Neuronal stem cell (in vitro differentiated cells): ENCODE measurements at places on chromosomes 7 and 10.

DNA sequence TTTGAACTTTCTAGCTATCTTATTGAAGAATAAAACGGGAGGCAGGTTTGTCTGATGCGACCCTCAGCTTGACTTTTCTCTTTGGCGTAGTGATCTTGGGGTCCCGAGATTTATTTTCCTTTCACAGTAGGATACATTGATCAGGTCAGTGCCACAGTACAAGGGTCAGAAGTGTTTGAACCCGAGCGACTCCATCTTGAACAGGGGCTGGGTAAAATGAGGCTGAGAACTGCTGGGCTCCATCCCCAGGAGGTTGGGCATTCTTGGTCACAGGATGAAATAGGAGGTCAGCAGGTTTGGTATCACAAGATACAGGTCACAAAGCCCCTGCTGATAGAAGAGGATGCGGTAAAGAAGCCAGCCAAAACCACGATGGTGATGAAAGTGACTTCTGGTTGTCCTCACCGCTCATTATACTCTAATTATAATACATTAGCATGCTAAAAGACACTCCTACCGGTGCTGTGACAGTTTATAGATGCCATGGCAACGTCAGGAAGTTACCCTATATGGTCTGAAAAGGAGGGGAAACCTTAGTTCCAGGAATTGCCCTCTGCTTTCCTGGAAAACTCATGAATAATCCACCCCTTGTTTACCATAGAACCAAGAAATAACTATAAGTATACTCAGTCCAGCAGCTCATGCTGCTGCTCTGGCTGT lies 3.0 kb upstream of the TECPR1 start:
- no peak overlapping the region for H3K27ac ChIP-seq
- peaks cover 1% of the 10 kb centered on the region for H3K27me3 ChIP-seq
- no peak overlapping the region for H3K4me3 ChIP-seq
- H3K4me1 ChIP-seq, result peaks cover 21% of the 10 kb centered on the region

- no peak overlapping the region for H3K4me3 ChIP-seq
- no peak for DNase-seq
- H3K27ac ChIP-seq, result no peak overlapping the region
- peaks cover 17% of the 10 kb centered on the region for H3K4me1 ChIP-seq
- H3K36me3 ChIP-seq, result no peaks in the 10 kb centered on the region
Measured at GRCh38 chr10:101301111-101301731, 52.7 kb upstream of the BTRC start.

DNA sequence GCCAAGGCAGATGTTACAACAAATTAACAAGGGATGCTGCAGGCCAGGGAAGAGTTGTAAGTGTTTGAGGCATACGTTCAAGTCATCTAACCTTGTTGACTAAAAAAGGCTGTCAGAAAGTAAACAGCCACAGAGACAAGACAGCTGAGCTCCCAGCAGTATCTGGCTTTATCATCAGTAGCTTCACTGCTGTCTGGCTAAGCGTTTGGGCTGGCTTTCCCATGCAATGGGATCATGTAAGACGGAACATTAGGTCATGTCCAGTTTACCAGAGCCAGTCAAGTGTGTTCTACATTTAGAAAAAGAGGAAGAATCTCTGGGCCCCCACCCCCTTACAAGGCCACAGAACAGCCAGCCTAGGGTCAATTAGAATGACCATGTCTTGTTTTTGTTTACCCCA lies 51.3 kb upstream of the GSAP start:
- H3K27me3 ChIP-seq, result no peaks in the 10 kb centered on the region
- no peak overlapping the region for H3K27ac ChIP-seq
- no peak overlapping the region for H3K4me3 ChIP-seq
- no peaks in the 10 kb centered on the region for H3K36me3 ChIP-seq
- H3K4me1 ChIP-seq, result no peaks in the 10 kb centered on the region

GRCh38 chr10:4470231-4470835 lies 355.7 kb upstream of the AKR1E2 start:
- H3K36me3 ChIP-seq, result no peaks in the 10 kb centered on the region
- no peak for DNase-seq

GRCh38 chr7:99196536-99197258 lies 11.2 kb downstream of the KPNA7 start:
- no peak overlapping the region for H3K27ac ChIP-seq
- no peaks in the 10 kb centered on the region for H3K36me3 ChIP-seq
- H3K4me1 ChIP-seq, result no peaks in the 10 kb centered on the region
- no peaks in the 10 kb centered on the region for H3K27me3 ChIP-seq

DNA sequence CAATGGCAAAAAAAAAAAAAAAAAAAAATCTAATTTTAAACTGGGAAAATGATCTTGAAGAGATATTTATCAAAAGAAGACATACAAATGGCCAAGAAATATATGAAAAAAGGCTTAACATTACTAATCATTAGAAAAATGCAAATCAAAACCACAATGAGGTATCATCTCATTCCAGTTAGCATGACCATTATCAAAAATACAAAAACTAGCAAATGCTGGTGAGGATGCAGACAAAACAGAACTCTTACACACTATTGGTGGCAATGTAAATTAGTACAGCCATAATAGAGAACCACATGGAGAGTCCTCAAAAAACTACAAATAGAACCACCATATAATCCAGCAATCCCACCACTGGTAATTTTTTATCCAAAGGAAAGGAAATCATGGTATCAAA lies 489.6 kb downstream of the TNS3 start:
- H3K27ac ChIP-seq, result no peak overlapping the region
- H3K36me3 ChIP-seq, result no peaks in the 10 kb centered on the region
- no peak for DNase-seq
- no peaks in the 10 kb centered on the region for H3K4me1 ChIP-seq
- no peak overlapping the region for H3K4me3 ChIP-seq
- no peaks in the 10 kb centered on the region for H3K27me3 ChIP-seq

DNA sequence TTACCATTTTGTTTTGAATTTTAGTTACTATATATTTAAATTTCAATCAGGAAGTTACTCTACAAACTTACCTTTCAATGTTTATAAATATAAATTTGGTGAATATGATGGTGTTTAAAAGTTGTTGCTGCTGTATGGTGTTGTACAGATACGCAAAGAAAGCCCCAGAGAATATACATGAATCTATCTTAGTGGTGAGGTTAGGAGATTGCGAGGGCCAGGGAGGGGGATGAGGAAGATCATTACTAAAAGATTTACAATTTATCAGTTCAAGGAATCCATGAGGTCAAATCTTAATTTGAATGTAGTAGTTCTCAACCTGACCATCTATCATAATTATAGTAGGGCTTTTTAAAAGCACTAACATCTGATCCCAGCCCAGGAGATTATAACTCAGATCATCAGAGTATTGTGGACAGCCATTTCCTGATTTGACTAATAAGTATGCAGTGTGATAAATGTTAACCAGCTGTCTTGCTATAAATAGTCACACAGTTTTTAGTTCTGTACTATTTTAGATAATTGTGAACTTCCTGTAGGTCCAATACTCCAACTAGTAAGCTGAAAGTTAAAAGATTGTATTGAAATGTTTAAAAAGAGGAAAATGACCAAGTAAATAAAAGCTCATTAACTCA lies 23.6 kb downstream of the FAM3C start:
- H3K27me3 ChIP-seq, result no peaks in the 10 kb centered on the region
- no peak overlapping the region for H3K27ac ChIP-seq
- H3K36me3 ChIP-seq, result peaks cover 8% of the 10 kb centered on the region
- no peaks in the 10 kb centered on the region for H3K4me1 ChIP-seq

DNA sequence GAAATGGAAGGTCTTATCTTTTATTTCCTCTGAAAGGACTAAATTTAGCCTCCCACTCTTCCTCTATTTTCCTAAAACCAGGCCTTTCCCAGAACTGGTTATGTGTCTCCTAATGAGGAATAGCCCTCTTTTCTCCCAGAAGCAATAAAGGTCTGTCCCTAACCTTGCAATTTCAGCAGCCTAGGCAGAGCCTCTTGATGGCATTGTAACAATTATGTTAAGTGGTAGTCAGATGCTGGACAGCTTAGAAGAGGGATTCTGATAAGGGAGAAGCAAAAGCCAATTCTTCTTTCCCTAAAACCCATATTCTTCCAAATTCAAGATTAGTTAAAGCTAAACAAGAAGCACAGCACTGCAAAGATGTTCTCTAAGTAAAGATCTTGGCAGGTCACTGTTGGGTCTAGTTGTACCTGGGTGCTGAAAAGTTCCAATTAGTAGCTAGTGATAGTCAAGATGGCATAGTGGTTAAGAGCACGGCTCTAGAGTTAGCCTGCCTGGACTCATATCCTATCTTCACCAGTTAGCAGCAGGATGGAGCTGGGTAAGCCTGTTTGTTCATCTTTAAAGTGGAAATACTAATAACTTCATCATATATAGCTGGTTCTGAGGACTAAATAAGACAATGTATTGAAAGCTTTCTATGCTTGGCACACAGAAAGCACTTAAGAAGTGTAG lies 14.3 kb upstream of the KCNIP2 start:
- no peaks in the 10 kb centered on the region for H3K36me3 ChIP-seq
- H3K27me3 ChIP-seq, result no peaks in the 10 kb centered on the region
- no peaks in the 10 kb centered on the region for H3K4me1 ChIP-seq

DNA sequence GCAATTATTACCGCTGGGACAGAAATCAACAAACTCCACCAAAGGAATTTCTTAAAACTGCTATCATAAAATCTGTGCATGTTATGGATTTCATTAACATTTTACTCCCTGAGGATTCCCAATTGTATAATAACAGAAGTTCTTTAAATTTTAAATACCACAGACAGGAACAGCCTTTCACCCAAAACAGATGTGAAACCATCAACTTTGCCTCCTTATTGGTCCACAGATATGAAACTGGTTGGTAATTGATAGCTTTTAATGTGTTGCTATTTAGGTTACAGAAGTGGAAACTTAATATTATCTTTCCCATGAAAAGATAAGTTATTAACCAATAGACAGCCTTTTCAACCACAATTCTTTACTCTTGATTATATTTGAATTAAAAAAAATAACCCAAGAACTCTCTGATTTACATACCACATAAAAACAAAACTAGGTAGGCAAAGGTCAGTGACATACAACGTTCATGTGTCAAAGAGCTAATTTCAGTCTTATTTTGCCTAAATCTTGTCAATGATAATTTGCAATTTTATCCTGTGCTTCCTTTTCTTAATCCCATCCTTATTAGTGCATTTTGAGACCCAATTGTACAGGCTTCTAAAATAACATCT lies 90.0 kb downstream of the NRP1 start:
- H3K27ac ChIP-seq, result no peak overlapping the region
- H3K4me1 ChIP-seq, result peaks cover 6% of the 10 kb centered on the region
- H3K4me3 ChIP-seq, result no peak overlapping the region
- H3K36me3 ChIP-seq, result peaks cover 94% of the 10 kb centered on the region

GRCh38 chr7:129690701-129691100 lies 79.2 kb downstream of the NRF1 start:
- DNase-seq, result no peak
- no peak overlapping the region for H3K4me3 ChIP-seq
- no peak overlapping the region for H3K27ac ChIP-seq

DNA sequence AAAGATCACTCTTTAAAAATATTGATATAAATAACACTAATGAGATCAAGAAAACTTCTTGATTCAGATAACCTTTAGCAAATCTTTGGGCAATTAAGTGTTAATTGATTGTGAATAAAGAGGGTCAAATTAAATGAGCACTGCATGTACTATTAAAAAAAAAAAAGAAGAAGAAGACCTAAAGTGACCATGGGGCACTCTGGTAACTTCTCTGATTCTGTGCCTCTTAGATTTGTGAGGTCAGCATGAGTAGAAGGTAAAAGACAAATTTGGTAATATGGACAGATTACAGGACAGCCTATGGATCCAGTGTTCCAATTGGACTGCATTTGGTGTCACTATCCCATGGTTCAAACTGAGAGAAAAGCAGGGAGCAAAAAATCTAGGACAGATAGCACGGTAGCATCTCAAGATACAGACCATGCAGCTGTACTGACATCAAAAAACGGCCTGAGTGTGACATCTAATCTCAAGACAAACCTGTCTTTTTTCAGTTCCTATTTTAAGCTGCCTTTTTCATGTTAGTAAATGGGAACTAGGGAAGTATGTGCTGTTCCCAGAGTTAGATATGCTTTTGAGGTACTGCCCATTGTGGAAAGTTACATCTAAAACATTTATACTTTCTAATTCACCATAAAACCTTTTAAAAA lies 128.0 kb downstream of the KCND2 start:
- H3K36me3 ChIP-seq, result no peaks in the 10 kb centered on the region
- DNase-seq, result no peak
- H3K4me3 ChIP-seq, result no peak overlapping the region
- no peaks in the 10 kb centered on the region for H3K4me1 ChIP-seq

DNA sequence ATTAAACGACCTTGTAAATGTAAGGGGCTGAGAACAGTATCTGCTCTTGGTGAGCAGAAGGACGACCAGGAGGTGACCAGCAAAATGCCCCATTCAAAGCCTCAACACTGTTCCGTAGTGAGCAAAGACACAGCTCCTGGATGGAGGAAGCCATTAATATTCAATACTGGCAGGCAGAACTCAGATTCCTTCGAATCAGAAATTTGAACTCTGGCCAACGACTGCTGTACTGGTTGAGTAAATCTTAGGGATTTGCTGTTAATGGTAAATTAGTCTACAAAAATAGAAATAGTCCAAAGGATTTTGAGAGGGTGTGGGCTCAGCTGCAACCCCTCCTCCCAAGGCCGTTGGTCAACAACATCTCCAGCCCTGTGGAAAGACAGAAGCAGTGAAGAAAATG lies 130.5 kb upstream of the PFKP start:
- peaks cover 3% of the 10 kb centered on the region for H3K4me1 ChIP-seq
- H3K4me3 ChIP-seq, result no peak overlapping the region
- H3K36me3 ChIP-seq, result no peaks in the 10 kb centered on the region
- H3K27me3 ChIP-seq, result no peaks in the 10 kb centered on the region

GRCh38 chr7:127769696-127770400 lies 117.9 kb downstream of the SND1 start:
- peaks cover 4% of the 10 kb centered on the region for H3K4me1 ChIP-seq
- H3K36me3 ChIP-seq, result no peaks in the 10 kb centered on the region
- no peak overlapping the region for H3K4me3 ChIP-seq
- no peak overlapping the region for H3K27ac ChIP-seq
- H3K27me3 ChIP-seq, result no peaks in the 10 kb centered on the region
